Esophagus squamous epithelium (tissue), 5 donors: ENCODE measurements at places on chromosomes 11 and 22.

DNA sequence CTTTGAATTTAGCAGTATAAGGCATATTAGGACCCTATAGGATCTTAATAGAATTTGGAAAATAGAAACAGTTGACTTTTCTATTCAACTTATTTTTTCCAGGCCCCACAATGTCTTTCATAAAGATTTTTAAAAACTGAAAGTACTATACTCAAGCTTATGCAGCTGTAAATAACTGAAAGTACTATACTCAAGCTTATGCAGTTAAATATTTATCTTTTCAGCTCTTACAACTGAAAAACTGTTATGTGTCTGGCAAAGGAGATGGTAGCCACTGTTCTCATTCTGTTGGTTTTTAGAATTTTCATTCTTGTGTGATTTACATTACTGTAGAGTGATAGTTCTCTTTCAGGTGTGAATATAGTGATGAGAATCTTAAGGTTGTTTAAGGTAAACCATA is 16.5 kb downstream of the HIPK3 start:
- no peak for DNase-seq

DNA sequence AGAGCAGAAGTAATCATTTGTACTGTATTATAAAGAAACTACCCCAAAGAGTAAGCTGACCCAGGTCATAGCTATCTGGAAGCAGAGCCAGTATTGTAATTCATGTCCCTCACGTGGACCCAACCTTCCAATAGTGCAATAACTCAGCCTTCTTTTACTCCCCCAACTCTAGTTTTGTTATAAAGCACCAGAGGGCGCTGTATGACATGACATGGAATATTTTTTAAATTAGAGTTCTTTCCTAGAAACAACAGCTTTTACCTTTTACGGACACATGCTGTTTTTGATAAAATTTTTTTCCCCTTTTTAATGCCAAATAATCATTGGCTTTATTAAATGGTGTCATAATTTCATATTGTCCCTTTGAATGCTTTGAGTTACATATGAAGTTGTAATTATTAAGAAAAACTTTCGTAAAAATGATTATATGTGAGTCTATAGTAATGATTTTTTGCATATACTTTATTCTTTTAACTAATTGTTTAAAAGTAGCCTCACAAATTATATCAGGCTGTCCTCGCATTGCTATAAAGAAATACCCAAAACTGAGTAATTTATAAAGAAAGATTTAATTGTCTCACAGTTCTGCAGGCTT is 76.9 kb downstream of the DKK3 start:
- DNase-seq = no peak

- DNase-seq = no peak
Observed at GRCh38 chr22:31574055-31574670, 77.8 kb downstream of the SFI1 start.

- DNase-seq = no peak
Observed at GRCh38 chr11:101478587-101479369, 105.0 kb downstream of the TRPC6 start.

DNA sequence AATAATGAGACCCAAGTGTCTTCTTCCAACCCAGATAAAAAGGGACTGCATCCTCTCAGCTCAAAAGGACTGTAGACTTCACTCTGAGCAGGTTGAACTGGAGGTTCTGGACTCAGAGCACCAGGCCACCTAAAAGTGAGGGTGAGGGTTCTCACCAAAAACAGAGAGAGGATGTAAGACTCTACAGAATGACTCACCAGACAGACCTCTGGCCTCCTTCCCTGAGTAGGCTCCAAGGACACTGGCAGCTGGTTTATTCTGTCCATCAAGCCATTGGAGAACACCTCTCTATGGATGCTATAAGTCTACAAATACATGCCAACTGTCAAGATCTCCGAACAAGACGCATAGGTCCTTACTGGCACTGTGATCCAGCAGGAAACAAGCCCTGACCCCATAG is 27.2 kb downstream of the FEZ1 start:
- no peak for DNase-seq

DNA sequence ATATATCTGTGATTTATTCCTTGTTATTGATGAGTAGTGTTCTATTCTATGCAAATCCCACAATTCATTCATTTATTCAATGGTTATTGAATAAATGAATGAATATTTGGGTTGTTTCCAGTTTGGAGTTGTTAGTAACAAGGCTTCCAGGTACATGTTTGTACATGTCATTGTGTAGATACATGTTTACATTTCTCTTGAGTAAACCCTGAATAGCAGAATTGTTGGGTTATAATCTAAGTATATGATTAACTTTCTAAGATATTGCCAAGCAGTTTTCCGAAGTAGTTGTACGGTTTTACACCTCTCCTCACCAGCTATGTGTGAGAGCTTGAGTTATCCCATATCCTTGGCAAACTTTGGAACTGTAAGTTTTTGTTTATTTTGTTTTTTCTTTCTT is 18.5 kb upstream of the OR8G1 start:
- no peak for DNase-seq

DNA sequence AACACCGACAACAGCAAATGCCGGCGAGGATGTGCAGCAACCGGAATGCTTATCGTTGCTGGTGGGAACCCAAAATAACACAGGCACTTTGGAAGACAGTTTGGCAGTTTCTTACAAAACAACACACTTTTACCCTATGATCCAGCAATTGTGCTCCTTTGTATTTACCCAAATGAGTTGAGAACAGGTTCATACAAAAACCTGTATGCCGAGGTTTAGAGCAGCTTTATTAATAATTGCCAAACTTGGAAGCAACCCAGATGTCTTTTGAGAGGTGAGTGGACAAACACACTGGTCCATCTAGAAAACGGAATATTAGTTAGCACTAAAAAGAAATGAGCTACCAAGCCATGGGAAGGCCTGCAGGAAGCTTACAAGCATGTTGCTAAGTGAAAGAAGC is 118.9 kb downstream of the CTTN start:
- no peak for DNase-seq

GRCh38 chr11:72685560-72686480 is 11.6 kb upstream of the PDE2A start:
- DNase-seq = no peak

DNA sequence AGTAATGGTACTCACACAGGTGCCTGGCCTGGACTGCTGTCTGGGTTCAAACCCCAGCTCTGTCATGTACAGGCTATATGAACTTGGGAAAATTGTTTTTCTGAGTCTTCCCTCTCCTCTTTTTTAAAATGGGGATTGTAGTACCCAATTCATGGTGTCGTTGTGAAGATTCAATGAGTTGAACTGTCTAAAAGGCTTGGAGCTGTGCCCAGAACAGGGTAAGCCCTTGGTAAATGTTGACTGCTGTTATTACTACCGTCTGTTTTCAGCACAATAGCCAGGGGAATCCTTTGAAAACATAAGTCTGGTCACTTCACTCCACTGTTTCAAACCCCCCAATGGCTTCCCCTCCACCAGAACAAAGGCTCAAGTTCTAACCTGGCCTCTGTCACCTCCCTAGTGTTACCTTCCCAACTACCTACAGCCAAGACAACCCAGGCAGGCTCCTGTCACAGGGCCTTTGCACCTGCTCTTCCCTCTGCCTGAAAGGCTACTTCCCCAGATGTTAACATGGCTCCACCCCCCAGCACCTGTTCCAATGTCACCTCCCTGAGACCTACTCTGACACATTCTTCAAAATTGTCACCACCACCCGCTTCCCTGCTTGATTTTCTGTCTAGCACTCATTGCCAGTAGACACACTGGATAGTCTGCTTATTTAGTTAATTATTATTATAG is 152.8 kb downstream of the CHST1 start:
- DNase-seq = no peak

DNA sequence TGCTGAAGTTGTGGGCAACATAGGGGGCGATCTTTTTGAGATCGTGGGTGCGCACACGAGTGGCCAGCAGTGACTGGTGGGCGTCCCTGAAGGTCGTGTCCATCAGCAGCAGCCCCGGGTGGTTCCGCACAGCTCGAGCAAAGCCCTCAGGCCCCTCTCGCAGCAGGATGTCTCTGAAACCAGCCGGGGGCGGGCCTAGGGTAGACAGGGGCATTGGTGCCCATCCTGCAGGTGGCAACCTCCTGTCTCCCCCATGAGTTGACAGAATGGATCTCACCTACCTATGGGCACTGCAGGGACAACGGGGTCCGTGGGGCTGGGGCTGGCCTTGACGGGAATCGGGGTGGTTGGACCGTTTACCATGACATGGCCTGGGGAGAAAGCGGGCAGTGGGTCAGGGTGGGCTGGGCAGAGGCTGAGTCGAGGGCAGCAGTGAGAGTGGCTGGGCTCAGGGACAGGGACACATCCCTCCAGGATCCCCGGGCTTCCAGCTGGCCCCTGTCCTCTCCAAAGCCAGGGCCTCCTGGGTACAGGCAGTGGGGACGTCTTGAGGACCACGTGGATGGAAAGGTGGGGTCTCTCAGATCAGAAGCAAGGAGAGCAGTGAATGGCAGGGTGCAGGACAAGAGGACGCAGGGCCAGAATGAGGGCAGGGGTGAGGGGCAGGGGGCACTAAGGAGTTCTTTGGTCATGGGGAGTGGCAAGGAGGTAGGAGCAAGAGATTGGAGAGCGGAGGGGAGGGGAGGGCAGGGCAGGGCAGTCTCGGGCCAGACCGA is 4.2 kb upstream of the LRFN4 start:
- DNase-seq = no peak

DNA sequence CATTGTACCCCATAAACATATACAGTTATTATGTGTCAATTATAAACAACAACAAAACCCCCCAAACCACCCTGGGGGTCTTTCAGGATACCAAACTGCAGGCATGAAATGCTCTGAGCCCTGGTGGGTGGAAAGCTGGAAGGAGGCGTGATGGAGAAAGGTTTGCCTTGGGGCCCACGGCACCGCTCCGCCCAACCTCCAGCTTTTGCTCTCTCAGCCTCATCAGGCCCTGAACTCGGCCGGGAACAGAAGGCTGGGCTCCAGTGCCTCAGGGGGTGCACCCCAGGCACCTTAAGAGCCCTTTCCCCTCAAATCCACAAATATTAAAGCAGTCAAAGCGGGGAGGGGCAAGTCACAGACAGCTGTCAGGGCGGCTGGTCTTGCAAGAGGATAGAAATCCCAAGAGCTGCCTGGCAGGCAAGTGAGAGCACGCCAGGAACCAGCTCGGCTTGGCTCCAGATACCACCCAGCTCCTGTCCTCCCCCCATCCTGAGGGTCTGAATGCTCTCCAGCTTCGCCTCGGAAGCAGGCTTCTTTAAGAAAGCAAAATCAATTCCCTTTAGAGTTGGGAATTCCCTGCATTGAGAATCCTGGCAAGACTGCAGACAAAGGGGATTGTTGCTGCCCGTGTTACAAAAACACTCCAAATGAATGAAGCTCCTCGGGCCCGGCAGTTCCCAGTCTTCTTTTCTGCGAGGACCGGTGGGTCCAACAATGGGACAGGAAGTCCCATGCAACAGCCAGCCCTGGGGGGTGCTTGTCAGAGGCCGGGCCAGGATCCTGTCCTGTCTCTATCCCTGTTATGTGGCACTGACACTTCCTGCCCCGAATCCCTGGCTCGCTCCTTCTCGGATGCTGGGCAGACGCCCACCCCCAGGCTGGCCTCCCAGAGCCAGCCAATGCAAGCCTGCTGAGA is 80.8 kb downstream of the NAT10 start:
- DNase-seq = no peak

- DNase-seq = no peak
Observed at GRCh38 chr11:64178203-64178602, 7.8 kb upstream of the STIP1 start.

- no peak for DNase-seq
Observed at GRCh38 chr11:132471466-132471865, 1060.8 kb downstream of the OPCML start.

GRCh38 chr11:38553148-38553547 is 1955.1 kb upstream of the RAG2 start:
- no peak for DNase-seq

DNA sequence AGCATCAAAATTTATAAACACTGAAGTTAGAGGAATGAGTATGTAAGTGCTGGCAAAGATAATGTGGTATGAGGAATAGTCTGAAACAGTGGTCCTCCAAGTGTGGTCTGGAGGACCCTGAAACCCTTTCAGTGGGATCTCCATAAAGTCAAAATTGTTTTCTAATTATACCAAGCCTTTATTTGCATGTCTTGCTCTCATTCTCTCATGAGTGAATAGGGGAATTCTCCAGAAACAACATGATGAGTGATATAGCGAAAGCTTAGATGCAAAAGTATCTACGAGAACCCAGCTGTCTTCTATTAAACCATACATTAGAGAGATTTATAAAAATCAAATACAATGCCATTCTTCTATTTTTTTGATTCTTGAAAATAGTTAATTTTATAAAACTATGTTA is 145.0 kb upstream of the RAG2 start:
- no peak for DNase-seq

- no peak for DNase-seq
Observed at GRCh38 chr22:32706149-32706548, 95.4 kb upstream of the TIMP3 start.

DNA sequence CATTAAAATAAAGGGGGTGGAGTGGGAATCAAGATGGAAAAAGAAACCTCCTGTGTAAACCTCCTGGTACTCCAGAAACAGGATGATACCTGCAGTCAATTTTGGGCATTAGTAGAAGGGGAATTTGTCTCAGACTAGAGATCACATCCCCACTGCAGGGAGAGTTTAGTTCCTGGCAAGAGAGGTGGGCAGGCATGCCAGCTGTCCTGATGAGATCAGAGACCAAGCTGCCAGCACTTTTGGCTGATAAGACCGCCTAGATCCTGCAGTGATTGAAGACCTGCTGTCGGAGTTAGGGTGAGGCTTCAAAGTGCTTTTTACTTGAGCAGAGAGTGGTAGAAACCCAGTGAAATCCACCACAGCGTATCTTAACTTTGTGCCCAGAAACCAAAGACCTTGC is 29.7 kb upstream of the NELL1 start:
- no peak for DNase-seq

GRCh38 chr11:112211536-112211935 is 14.7 kb upstream of the PTS start:
- DNase-seq = no peak

- DNase-seq = no peak
Observed at GRCh38 chr11:85620256-85620655, 6.9 kb downstream of the DLG2 start.

DNA sequence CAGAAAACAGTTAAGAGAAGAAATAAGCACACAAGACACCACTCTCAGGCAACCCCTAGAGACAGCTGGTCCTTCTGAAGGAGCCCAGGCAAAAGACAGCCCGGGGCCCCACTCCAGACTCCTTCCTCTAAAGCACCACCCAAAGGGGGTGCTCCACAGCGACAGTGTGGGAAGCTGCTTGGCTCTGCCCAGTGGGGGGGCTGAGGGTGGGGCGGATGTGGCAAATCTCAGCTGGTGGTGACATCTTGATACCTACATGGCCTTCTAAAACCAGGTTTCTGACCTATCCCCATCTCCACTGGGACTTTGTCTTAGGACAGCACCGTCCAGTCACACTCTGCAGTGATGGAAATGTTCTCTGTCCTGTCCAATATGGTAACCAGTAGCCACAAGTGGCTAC is 10.2 kb upstream of the APOA1 start:
- DNase-seq = no peak
